ENCODE measurements at places on chromosomes 3 and 15. TPM values are rescaled to one million over a fixed set of nuclear protein-coding genes. Genes with fewer than 3 reads are reported as not detected.
A peak's percentile ranks its signal among the peaks of the same experiment; 100 is the strongest.

DNA sequence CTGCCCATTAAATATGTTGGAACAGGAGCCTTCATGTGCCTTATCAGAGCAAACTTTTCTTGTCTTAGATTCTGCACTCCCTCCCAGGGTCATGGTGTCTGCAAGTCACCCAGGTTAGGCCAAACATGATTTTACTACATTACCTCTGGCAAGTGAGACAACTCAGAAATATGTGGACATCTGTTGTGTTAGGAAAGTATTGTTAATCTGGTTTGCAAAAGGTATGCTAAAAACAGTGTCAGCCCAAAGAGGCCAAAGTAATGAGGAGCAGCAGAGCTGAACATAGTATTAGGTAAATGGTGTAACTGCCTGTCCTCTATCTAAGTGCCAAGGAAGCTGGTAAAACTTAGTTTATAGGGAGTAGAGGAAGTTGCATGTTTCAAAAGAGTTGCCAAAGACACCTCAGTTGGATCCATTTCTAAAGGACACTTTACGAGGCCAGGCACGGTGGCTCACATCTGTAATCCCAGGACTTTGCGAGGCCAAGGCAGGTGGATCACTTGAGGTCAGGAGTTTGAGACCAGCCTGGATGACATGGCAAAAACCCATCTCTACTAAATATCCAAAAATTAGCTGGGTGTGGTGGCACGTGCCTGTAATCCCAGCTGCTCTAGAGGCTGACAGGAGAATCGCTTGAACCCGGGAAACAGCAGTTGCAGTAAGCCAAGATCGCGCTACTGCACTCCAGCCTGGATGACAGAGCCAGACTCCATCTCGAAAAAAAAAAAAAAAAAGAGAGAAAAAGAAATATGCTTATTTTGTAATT is 22.5 kb upstream of the PPIB start:
- DNase-seq = no peak

DAZL gene
- total RNA-seq = not detected

CATSPER2 gene
- total RNA-seq = 0.60 TPM

DNA sequence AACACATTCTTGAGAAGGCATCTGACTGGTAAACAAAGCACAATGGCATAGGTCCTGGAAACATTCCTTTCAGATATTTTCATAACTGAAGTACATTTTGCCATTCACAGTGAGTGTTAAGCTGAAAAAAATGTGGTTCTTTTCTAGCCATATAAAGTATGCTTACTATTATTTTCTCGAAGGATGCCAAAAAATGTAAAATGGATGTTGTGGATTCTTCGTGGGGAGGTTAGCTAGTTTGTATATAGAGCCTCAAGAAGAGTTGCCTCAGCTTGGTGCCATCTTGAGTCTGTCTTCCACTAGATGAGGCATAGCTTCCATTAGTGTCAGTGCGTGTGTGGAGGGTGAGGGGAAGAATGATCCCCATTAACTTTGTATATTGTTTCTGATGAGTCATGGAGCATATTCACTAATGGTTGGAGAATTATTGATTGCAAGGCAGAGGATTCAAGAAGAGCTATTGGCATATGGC is 4.1 kb downstream of the MBNL1 start:
- DNase-seq = peak; percentile 55

DNA sequence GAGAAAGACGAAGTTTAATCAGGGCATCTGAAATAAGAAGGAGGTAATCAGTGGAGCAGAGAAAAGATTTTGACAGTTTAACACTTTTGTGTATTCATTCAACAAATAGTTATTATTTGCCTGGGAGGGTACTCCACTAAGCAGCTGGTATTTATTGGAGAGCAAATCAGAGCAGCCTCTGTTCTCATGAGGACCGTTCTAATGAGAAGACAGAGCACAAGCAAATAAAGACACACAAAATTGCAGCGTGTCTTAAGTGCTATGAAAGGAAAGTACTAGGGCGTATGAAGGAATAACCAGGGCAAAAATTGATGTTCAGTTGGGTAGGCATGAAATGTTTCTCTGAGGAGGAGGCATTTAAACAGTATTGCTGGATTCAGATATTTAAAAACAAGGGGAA is 302.9 kb upstream of the RARB start:
- no peak for DNase-seq

Data from RPMI7951 (cell line).